ENCODE measurements at places on chromosomes 13 and 19. TPM values are rescaled to one million over a fixed set of nuclear protein-coding genes. Genes with fewer than 3 reads are reported as not detected.

DNA sequence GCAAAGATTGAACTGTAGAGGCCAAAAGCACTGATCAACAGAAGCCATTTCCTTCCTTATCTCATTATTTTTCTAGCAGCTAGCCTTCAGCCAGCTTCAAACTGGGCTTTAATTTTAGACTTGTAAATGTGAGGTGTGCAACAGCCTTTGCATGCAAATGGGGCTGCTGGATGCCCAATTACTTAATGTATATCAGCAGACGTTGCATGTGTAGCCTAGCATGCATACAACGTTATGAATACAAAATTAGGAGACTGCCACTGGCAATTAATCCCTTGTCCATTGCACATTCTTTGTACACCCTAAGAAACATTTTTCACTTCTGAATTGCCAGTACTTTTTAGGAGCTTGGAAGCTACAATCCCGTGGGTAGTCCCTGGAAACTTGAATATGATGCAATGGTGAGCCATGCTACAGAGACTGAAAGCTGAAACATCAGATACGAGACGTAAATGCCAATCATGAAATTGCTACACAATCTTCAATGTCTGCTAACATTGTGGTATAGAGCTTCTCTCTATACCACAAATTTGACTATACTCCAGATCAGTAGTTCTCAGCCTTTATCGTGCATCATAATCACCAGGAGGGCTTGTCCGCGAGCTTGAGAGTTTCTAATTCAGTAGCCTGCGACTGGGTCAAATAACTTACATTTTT, 20.2 kb downstream of the EPSTI1 start:
- no peak for DNase-seq

- no peak for DNase-seq
Measured at GRCh38 chr19:18202778-18203407, 949 bp downstream of the RAB3A start.

DNA sequence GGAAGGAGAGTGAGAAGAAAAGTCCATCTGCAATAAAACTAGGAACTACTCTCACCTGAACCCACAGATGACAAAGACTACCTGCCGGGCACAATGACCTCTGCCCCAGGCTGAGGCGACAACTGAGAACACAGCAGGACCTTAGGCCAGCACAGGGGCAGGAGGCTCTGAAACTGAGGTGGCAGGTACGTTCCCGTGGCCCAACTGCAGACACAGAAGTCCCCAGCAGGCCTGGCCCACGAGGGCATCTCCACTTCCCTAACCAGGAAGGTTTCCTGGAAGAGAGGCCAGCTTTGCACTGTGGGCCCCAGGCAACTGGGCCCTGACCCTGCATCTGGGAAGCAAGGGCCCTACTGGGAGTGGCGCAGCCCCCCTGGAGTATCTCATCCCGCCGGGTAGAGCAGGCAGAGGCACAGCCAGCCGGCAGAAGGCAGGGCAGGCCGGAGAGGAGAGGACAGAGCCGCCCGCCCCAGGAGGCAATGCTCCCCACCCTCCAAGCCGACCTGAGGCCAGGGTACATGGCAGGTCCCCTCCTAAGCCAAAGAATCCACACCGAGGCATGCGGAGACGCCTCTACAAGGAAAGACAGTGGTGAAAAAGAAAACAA, 32.7 kb downstream of the STK24 start:
- DNase-seq, result no peak

DNA sequence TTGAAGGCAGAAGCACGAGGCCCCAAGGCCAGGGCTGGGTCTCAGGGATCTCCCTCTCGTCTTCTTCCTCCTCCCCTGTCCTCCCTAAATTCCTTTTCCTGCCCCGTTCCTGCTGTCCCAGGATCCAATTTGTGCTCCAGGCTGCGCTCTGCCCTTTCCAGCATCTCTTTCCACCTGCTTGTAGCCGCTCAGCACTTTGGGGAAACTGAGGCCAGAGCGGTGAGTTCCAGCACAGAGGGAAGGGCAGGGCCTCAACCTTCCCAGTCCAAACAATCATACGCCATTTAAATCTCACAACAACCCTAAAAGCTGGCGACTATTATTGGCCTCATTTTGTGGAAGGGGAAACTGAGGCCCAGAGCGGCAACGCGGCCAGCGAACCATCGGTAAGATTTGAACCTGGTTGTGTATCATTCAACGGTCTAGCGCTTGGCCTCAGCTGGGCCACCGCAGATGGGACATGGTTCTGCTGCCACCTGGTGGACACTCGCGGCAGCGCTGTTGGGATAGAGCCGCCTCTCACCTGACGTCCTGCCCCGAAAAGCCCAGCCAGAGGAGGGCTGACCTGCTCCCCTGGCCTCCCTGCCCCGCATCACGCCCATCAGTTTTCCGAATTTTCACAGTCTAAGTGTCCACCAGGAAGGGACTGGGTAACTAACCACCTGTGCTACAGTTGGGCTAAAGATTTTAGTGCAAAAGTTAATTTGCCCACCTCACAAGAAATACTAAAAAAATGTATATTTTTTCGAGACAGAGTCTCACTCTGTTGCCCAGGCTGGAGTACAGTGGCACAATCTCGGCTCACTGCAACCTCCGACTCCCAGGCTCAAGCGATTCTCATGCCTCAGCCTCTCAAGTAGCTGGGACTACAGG, 4.2 kb upstream of the RPL18A start:
- DNase-seq, result peak; percentile 95

Gene ZNF568
- 13.2 TPM for total RNA-seq

Gene CAPNS1
- total RNA-seq, result 789 TPM

- DNase-seq, result no peak
Measured at GRCh38 chr13:110106726-110107125, 200.2 kb downstream of the COL4A1 start.

DNA sequence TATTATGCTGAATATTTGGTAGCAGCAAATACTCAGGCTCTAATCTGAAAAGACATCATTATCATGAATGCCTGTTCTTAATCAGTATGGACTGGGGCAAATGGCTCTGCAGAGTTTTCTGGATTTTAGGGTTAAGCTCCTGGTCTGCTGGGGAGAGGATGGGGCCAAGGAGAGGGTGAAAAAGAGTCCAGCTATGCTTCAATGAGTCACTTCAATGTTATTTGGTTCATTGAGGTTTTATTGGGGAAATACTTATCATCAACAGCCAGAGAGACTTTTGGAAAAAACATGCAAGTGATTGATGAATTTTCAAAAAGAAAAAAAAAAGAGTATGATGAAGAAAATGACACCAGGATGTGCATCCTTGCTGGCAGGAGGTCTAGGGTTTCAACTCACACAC, 278.3 kb downstream of the UQCRFS1 start:
- DNase-seq, result no peak

Gene RAB3A
- total RNA-seq, result 3.2 TPM

- no peak for DNase-seq
Measured at GRCh38 chr19:47070756-47071155, 22.3 kb upstream of the TMEM160 start.

Measured in osteocyte (in vitro differentiated cells).